ENCODE measurements at places on chromosomes 2 and 18.

GRCh38 chr18:6370410-6370809 is 44.3 kb downstream of the L3MBTL4 start:
- no peak for DNase-seq

GRCh38 chr18:69992776-69993175 is 45.1 kb upstream of the CD226 start:
- no peak for DNase-seq

DNA sequence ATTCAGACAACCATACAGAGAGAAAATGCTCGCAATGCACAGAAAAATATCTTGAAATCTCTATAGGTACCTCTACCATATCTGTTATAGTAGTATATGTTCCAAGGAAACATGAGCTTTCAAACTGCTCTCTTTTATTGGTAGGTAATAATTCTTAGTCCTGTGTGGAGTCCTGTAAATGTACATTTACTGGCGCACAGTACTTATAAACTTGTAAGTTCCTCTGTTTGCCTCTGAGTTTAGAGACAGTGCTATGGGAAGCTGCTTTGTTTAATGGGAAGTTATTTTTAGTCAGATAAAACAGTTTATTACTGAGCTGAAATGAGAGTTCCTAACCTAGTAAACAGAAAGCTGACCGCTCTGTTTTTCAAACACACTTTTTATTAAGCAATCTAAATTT is 52.7 kb downstream of the CCDC93 start:
- DNase-seq: no peak

GRCh38 chr2:14424478-14425390 is 207.8 kb upstream of the LRATD1 start:
- no peak for DNase-seq

DNA sequence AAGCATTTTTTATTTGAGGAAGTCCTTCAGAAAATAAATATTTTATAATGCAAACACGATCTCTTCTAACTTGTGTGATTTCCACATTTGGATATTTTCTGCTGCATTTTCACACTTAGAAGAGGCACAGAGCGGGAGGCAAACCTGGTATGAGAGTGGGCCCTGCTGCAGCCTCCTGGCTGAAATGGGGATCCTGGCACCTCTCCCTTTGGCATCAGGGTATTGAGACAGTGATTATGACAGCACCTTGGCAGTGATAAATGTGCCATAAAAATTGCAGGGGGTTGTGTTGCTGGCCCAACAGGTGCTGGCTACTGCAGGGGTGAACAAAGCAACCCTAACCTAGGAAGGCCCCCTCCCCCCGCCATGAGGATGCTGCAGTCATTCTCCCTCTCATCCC is 128.6 kb downstream of the TSN start:
- no peak for DNase-seq

- DNase-seq: no peak
Observed at GRCh38 chr2:230008708-230009066, 60.0 kb downstream of the SLC16A14 start.

DNA sequence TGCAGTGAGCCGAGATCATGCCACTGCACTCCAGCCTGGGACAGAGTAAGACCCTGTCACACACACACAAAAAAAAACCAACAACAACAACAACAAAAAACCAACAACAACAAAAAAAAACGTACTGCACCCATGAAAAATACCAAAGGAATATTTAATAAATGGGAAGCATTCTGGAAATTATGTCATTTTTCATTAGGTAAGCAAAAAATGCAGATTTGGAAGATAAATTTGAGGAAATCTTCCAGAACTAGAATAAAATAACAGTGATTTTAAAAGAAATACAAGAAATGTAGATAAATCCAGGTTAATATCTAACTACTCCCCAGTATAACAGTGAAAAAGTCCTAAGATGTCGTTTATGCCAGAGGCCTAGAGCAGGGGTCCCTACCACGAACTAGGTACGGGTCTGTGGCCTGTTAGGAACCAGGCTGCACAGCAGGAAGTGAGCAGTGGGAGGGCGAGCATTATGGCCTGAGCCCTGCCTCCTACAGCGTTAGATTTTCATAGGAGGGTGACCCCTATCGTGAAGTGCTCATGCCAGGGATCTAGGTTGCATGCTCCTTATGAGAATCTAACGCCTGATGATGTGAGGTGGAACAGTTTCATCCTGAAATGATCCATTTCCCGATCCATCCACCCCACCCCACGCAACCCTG is 21.5 kb downstream of the FAM161A start:
- DNase-seq: no peak

GRCh38 chr2:164960159-164960558 is 4.8 kb upstream of the SLC38A11 start:
- DNase-seq: no peak

- DNase-seq: peak; percentile 81
Observed at GRCh38 chr18:9117980-9118841, 15.7 kb downstream of the NDUFV2 start.

DNA sequence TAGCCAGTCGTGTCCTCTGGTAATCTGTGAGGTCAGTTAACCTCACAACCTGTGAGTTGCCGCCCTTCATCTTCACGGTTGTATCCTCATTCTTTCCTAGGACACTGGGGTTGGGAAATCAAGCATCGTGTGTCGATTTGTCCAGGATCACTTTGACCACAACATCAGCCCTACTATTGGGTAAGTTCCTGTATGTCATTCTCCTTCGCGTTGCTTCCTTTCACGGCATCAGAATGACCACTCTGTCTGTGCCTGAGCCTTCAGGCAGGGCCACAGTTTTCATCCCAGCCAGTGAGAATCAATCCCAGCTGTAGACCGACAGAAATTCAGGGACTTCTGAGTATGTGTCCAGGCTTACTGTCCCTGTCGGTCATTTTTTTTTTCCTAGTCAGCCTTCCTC is 67.1 kb downstream of the RAB31 start:
- DNase-seq: no peak

- DNase-seq: no peak
Observed at GRCh38 chr18:10017043-10017442, 103.2 kb downstream of the VAPA start.

DNA sequence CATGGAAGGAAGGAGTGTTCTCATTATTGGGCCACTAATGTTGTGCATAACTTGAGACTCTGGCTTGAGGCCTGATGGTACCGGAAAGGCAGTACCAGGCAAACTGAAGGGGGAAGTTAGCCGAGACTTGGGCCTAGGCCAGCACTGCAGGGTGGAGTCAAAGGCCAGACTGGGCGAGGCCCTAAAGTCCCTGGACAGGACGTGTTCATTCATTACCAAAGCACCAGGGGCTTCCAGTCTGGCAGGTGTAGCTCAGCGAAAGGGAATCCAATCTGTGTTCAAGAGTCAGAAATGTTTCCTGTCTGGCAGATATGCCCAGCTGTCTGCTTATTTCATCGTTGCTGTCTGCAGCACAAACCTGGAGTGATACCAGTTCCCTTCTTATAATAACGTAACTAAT is 4.7 kb upstream of the ITSN2 start:
- no peak for DNase-seq

DNA sequence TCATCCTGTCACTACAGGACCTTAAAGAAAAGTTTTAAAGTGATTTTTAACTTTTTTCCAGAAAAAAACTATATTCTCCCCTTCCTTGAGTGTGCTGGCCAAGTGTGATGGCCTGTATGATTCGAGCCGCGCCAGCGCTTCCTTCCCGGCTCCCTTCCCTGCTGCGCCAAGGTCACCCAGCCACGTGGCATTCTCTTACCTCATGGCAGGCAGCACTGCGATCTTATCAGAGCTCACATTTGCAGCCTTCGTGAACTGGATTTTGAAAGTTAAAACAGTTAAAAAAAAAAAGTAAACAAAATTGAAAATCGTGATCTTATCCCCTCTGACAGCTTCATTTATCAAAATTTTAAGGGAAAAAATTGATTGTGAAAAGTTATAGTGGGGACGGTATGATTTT is 279.8 kb downstream of the PTGR3 start:
- DNase-seq: no peak

GRCh38 chr2:69766014-69766413 is 24.1 kb downstream of the ANXA4 start:
- DNase-seq: no peak

- DNase-seq: no peak
Observed at GRCh38 chr18:13243363-13243762, 24.8 kb downstream of the LDLRAD4 start.

GRCh38 chr2:15372019-15372418 is 189.1 kb downstream of the NBAS start:
- DNase-seq: no peak

DNA sequence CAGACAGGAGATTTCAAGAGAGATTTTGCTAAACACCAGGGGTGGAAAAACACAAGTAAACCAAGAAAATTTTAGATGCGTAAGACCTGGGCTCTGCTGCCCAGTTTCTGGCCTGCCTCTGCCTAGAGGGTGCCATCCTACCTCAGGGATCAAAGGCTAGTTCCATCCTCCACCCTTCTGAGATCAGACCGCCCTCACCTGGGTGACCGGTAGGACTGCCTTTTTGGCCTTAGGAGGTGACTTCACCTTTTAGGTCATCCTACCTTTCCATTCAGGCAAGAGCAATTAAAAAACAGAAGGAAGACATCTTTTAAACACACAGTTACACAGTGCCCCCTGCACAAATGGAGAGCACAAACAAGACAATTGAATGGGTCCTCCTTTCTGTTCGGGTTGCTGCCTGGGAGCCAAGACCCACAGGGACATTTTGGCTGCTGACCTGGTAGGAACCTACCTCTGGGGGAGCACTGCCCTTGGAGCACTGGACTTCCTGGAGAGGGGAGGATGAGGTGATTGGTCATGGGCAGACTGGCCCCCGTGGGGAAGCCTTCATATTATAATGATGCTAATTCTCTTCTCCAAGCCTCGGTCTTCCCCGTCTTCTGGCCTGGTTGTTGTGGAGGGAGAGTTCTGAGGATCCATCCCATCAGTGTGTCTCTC is 3.1 kb downstream of the PSD4 start:
- no peak for DNase-seq

- no peak for DNase-seq
Observed at GRCh38 chr2:157168501-157168900, 89.0 kb upstream of the GALNT5 start.

DNA sequence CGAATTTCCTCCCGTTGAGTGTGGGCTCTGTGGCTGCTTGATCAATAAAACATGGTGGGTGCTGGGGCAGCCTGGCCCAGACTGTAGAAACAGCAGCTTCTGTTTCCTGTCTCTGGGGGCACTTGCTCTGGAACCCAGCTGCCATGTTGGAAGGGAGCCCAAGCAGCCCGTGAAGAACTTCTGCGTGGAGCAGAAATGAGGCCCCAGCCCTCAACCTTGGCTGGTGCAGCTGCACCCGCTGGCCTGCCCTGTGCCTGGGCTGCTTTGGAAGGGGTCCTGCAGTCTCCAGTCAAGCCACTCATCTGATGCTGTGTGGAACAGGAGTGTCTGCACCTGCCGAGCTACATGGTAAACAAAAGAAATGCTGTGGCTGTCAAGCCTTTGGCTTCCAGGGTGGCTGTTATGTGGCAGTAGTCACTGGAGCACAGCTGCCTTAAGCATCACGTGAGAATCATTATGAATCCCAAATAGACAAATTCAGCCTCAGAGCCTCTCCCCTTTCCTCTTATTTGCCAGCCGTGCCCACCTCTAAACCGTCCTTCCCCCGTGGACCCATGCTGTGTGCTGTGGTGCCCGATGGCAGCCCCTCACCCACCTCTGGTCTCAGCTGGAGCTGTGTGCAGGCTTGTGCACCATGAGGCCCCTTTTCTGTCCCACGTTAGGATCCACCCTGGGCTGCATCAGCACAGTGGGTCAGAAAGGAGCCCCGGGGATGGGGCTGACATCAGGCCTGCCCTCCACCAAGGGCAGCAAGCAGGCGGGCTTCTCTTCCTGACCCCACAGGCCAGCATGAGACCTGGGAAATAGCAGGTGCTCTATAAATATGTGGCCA is 134.0 kb upstream of the HDAC4 start:
- no peak for DNase-seq

GRCh38 chr2:235940330-235940729 is 227.9 kb downstream of the GBX2 start:
- DNase-seq: no peak

DNA sequence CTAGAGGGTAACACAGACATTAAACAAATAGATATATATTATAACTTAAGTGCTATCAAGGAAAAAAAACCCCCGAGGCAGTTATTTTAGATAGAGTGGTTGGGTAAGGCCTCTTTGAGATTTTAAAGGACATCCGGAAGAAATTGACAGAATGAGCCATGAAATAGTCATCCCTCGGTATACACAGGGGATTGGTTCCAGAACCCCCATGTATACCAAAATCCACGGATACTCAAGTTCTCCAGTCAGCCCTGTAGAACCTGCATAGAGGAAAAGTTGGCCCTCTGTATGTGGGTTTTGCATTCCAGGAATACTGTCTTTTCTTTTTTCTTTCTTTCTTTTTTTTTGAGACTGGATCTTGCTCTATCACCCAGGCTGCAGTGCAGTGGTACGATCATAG is 2.0 kb downstream of the DHX57 start:
- no peak for DNase-seq

DNA sequence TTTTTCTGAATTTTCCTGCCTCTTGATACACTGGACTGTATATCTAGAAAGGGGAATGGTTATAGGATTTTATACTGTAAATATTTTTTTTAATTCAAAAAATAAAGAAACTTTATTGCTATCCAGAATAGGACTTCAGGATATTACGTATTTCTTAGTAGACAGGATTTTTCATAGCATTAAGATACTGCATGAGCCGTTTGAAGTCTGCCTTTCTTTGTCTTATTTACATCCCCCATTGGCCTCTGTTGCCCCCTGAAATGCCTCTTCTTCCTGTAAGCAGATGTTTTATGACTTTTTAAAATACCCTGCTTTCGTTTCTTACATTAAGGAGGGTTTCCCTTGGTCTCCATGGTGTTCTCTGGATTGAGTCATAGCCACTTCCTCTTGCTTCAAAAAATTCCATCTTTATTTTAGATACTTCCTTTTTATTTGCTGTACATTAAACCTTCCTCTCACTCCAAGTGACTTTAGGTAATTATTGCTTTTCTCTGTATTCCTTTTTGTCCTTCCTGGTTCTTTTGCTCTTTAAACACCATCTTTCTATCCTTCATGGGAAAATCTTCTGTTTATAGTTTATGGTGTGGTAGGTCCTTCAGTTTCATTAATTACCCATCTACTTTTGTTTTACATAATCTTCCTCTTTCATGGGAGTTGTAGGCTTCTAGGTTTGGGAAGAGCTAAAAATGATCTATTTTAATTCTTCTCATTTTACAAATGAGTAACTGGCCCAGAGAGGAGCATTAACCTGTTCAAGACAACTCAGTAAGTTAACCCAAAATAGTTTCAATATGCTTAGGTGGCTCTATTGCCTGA is 72.6 kb downstream of the ZNF532 start:
- no peak for DNase-seq

- DNase-seq: no peak
Observed at GRCh38 chr2:174245065-174245464, 3.3 kb downstream of the OLA1 start.

DNA sequence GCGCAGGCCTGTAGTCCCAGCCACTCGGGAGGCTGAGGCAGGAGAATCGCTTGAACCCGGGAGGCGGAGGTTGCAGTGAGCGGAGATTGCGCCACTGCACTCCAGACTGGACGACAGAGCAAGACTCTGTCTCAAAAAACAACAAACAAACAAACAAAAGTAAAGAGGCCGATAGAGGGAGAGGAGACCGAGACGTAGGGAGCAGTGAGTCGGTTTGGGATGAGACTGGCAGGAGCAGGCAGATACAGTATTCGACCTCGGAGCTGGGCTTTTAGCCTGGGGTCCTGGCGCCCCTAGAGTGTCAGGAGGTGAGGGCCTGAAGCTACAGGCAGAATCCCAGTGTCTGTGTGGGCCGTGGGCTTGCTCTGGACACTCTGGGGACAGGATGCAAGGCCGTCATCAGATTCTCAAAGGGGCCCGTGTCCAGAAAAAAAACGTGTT is 51.2 kb downstream of the SLC4A1AP start:
- no peak for DNase-seq

GRCh38 chr18:7586379-7586778 is 19.3 kb downstream of the PTPRM start:
- DNase-seq: no peak

GRCh38 chr2:23379220-23379695 is 5.7 kb upstream of the KLHL29 start:
- no peak for DNase-seq

Data from activated CD4-positive, alpha-beta T cell treated with anti-CD3 and anti-CD28 coated beads, Interleukin-2, Interleukin-4, amounts not matched to agents 100 ng/mL and 50 ng/mL, durations not matched to agents 16 hours and 8 hours (primary cell).